ENCODE measurements at places on chromosomes 1 and 21. TPM values are rescaled to one million over a fixed set of nuclear protein-coding genes. Genes with fewer than 3 reads are reported as not detected.

The AMY1C gene
- total RNA-seq = not detected

The E2F2 gene
- total RNA-seq = 77.4 TPM

The GUCA2A gene
- total RNA-seq = not detected

The SLC22A15 gene
- 2.3 TPM for total RNA-seq

The POFUT2 gene
- 19.5 TPM for total RNA-seq

GRCh38 chr21:41758550-41758949 lies 8.3 kb downstream of the RIPK4 start:
- peaks cover 43% of the 10 kb centered on the region for H3K27me3 ChIP-seq
- no peak overlapping the region for H3K4me3 ChIP-seq
- peaks cover 3% of the 10 kb centered on the region for H3K4me1 ChIP-seq

DNA sequence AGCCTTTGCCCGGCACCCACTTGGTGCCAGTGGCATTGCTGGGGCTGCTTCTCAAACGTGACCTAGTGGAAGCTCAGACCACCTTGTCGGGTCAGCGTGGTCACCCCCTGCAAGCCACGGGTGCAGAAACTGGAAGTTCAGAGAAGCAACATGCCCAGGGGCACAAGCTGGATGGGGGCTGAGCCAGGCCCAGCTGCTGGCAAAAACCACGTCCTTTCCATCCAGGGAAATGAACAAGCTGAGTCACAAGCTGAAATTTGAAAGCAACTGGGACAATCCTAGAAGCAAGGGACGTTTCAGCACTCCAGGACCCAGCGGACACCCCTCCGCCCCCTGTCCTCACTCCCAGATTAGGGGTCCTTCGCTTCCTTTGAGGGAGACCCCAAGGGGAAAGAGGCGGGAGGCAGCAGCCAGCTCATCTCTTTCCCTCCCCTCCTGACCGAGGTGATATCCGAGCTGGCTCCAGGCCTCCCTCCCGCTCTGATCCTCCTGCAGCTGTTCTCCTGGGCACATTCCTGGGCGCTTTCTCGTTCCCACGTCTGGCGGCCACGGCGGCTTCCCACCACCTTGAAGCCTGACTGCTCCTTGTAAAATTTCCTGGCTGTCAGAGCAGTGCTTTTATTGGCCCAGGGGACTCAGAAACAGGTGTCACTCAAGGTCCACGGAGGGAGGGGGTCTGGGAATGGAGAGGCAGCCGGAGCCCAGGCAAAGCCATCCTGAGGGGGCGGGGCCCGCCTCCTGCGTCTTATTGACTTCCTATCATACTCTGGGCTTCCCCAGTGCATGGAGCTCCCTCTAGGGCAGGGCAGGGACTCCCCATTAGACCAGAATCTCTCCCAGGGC lies 62.8 kb downstream of the PAX7 start:
- no peak overlapping the region for H3K27ac ChIP-seq
- H3K4me1 ChIP-seq = no peaks in the 10 kb centered on the region
- H3K36me3 ChIP-seq = no peaks in the 10 kb centered on the region
- H3K27me3 ChIP-seq = peaks cover 10% of the 10 kb centered on the region

DNA sequence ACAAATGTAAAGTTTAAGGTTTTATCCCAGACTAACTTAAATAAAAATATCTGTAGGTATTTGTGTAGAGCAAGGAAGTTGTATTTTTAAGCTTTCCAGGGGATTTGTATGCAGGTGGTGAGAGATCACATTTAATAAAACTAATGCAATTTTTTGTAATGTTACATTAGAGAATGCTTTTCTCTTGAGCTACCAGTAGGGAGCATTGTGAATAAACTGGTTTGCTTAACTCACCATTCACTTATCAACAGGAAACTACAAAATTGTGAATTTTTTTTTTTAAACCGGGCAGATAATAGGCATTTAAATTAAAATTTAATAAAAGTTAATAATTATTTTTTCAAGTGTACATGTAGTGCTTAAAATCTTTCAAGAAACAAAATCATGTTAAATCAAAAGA lies 78.6 kb downstream of the IVNS1ABP start:
- no peaks in the 10 kb centered on the region for H3K27me3 ChIP-seq
- peaks cover 10% of the 10 kb centered on the region for H3K4me1 ChIP-seq
- H3K4me3 ChIP-seq = no peak overlapping the region
- DNase-seq = no peak
- no peak overlapping the region for H3K27ac ChIP-seq
- H3K36me3 ChIP-seq = peaks cover 2% of the 10 kb centered on the region

DNA sequence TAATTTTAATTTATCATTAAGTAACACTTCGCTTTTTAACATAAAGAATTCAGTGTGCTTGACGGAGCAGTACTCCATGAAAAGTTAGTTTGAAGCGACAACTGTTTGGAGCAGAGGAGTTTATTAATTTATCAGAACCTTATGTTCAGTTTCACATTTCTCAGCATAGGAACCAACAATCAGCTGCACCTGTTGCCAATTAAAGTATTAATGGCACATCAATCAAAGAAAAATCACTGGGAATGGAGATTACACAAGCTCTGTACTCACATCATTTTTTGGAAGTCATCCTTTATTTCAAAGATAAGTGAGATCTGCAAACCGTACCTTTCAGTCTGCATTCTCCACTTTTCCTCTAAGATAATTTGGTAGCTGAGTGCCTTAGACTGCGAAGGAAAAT lies 344.6 kb downstream of the LMO4 start:
- H3K27me3 ChIP-seq = no peaks in the 10 kb centered on the region
- H3K36me3 ChIP-seq = no peaks in the 10 kb centered on the region
- no peak for DNase-seq
- no peak overlapping the region for H3K27ac ChIP-seq
- H3K4me1 ChIP-seq = no peaks in the 10 kb centered on the region
- no peak overlapping the region for H3K4me3 ChIP-seq

GRCh38 chr1:56326056-56326455 lies 253.3 kb downstream of the PLPP3 start:
- DNase-seq = no peak
- H3K36me3 ChIP-seq = no peaks in the 10 kb centered on the region
- no peaks in the 10 kb centered on the region for H3K27me3 ChIP-seq
- no peak overlapping the region for H3K4me3 ChIP-seq

- no peak overlapping the region for H3K4me3 ChIP-seq
- no peak overlapping the region for H3K27ac ChIP-seq
- H3K27me3 ChIP-seq = no peaks in the 10 kb centered on the region
- peaks cover 2% of the 10 kb centered on the region for H3K4me1 ChIP-seq
- DNase-seq = no peak
Observed at GRCh38 chr1:51421964-51422363, 91.6 kb upstream of the TTC39A start.

DNA sequence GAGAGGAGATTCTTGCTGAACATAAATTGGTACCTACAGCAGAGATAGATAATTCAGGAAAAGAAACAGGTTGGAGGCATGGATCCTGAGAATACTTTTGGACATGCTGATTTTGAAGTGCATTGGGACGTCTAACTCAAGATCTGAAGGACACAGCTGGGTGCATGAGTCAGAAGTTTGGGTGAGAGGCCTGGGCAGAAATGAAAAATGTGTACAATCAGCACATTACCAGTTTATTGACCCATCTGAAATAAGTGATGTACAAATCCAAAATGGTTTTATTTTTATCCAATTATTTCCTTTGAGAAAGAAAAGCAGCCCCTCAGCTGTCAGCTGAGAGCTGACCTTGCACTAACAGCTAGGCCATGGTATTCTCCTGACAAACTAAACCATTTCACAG lies 975.2 kb upstream of the B3GALT2 start:
- no peak for DNase-seq
- H3K36me3 ChIP-seq = no peaks in the 10 kb centered on the region
- no peaks in the 10 kb centered on the region for H3K4me1 ChIP-seq
- no peak overlapping the region for H3K27ac ChIP-seq
- no peaks in the 10 kb centered on the region for H3K27me3 ChIP-seq

- peaks cover 26% of the 10 kb centered on the region for H3K36me3 ChIP-seq
- H3K27ac ChIP-seq = peak overlapping the region; percentile 98
- peak overlapping the region; percentile 89 for H3K4me3 ChIP-seq
- H3K4me1 ChIP-seq = peaks cover 17% of the 10 kb centered on the region
- H3K27me3 ChIP-seq = no peaks in the 10 kb centered on the region
Observed at GRCh38 chr1:93344886-93345632, 648 bp upstream of the DR1 start.

DNA sequence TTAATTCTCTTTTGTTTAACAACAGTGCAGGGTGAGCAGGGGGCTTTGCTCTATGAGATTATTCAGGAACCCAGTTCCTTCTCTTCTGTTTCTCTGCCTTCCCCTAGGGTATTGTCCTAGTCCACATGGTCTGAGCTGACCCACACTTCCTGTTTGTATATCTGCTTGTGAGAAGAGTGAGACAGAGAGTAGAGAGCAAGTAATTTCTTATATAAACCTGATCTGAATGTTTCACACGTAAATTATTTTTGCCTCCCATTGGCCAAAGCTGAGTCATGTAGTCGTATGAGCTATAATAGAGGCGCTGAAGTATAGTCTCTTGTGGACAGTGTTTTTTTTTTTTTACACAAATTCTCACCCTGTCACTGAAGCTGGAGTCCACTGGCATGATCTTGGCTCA lies 134.2 kb upstream of the SERTAD4 start:
- no peak overlapping the region for H3K4me3 ChIP-seq
- DNase-seq = no peak
- H3K36me3 ChIP-seq = no peaks in the 10 kb centered on the region
- no peaks in the 10 kb centered on the region for H3K4me1 ChIP-seq
- peaks cover 4% of the 10 kb centered on the region for H3K27me3 ChIP-seq

DNA sequence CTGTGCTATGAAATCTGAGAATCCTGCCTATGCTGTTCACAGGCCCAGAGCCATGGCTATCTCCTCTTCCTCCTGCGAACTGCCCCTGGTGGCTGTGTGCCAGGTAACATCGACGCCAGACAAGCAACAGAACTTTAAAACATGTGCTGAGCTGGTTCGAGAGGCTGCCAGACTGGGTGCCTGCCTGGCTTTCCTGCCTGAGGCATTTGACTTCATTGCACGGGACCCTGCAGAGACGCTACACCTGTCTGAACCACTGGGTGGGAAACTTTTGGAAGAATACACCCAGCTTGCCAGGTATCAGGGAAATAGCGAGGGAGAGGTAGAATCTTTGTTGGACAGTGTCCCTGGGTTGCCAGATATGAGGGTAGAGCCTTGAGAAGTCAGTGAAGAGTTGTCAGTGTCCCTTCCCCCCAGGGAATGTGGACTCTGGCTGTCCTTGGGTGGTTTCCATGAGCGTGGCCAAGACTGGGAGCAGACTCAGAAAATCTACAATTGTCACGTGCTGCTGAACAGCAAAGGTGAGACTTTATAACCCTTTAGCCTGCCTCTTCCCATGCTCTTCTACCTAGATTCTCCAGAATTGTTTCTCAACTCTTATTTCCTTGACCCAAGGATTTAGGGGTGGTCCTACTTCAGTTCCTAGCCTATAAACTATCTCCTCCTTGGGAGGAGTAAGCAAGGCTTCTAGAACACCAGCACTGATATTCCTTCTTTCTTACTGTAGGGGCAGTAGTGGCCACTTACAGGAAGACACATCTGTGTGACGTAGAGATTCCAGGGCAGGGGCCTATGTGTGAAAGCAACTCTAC lies 1.4 kb downstream of the NIT1 start:
- peak overlapping the region; percentile 96 for H3K27ac ChIP-seq
- peaks cover 37% of the 10 kb centered on the region for H3K36me3 ChIP-seq
- peaks cover 50% of the 10 kb centered on the region for H3K4me1 ChIP-seq
- peak; percentile 77 for DNase-seq
- H3K4me3 ChIP-seq = peak overlapping the region; percentile 93
- no peaks in the 10 kb centered on the region for H3K27me3 ChIP-seq

DNA sequence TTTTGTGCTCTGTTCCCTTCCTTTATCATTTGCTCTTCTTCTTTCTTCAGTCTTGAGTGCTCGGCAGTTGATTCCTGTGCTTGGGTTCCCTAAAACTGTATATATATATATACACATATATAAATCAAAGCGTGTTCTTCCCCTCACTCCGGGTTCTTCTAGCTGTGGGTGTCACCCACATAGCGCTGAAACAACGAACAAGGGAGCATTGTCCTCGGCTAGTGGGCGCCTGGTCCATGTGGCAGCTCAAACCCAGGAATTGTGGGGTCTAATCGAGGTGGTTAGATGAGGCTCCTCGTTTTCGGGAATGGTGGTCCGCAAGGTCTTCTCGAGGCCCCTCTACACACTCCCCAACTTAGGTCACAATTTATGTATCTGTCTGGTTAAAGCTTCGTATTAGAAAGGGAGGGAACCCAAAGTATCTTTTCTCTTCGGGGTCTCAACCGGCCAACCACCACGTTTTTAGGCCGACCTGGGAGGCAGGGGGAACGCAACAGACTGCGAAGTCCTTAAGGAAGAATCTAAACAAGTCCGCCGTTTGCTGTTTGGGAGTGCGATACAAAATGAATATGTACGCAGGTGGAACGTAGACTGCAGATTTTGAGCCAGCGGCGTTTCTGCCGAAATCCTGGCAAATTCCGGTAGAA lies 504 bp upstream of the SDHC start:
- H3K27me3 ChIP-seq = no peaks in the 10 kb centered on the region
- H3K27ac ChIP-seq = peak overlapping the region; percentile 95
- peaks cover 24% of the 10 kb centered on the region for H3K4me1 ChIP-seq
- peaks cover 2% of the 10 kb centered on the region for H3K36me3 ChIP-seq

- peaks cover 28% of the 10 kb centered on the region for H3K36me3 ChIP-seq
- H3K27ac ChIP-seq = peak overlapping the region; percentile 97
- H3K27me3 ChIP-seq = no peaks in the 10 kb centered on the region
- peak overlapping the region; percentile 99 for H3K4me3 ChIP-seq
- H3K4me1 ChIP-seq = peaks cover 57% of the 10 kb centered on the region
Observed at GRCh38 chr1:151993084-151993733, 450 bp downstream of the S100A10 start.

DNA sequence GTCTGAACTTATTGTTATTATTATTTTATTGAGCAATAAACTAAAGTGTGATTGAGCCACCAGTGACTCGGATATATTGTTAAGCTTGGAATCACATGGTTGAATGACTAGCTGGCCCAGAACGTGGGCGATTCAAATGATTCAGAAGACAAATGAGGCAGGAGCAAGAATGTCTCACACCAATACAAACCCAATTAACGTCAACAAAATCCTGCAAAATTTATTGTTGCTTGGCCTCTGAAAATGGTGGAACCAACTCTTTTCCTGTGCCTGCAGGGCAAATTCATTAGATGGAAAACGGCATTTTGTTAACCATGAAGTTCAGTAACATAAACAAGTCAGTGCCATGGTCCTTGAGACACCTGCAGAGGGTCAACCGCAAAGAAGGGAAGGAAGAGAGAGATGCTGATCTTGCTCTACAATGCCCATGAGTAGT lies 482.0 kb downstream of the SETD4 start:
- no peaks in the 10 kb centered on the region for H3K36me3 ChIP-seq
- no peak overlapping the region for H3K4me3 ChIP-seq
- H3K27me3 ChIP-seq = peaks cover 19% of the 10 kb centered on the region
- no peak overlapping the region for H3K27ac ChIP-seq
- H3K4me1 ChIP-seq = peaks cover 10% of the 10 kb centered on the region

DNA sequence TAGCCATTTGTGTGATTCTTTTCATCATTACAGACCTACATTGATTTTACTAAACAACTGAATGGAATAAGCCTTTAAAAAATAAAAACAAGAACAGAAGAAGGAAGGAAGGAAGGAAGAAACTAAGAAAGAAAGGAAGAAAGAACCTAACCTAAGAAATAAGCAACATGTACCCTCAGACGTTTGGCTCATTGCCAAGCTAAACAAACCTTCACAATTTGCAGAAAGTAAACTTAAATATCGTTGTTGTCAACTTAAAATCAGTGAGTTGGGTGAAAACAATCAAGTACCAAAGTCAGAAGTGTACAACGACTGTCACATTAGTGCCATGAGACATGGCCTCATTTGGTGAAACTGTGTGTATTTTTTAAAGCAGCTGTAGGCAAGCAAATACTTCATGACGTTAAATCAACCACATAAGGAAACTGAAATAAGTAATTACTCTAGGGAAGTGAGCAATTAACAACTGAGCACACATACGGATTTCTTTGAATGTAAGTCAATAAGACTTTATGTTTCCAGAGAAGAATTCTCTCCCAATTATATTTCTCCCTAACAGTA lies 313.1 kb upstream of the TMPRSS15 start:
- no peak for DNase-seq
- H3K36me3 ChIP-seq = no peaks in the 10 kb centered on the region
- H3K27me3 ChIP-seq = no peaks in the 10 kb centered on the region
